SK-N-SH treated with all-trans-retinoic acid at 6 μM for 48 hours (cell line): ENCODE measurements at places on chromosomes 13 and 19.

DNA sequence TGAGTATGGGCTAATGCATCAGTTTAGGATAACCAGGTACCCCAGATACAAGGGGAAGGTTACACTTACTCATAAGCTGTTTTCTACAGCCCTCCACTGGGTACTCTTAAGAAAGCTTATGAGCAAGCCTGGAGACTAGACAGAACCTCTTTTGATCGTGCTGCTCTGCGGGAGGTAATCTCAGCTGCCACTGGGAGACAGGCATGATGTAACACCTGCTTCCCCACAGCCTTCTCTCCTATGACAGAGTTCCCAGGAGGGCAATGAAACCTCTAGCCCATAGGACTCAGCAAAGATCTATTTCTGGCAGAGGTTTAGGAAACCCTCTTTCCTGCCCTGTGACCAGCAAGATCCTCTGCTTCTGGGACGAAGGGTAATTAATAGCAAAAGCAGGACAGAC, 65.6 kb downstream of the WASF3 start:
- ATAC-seq, result no peak

DNA sequence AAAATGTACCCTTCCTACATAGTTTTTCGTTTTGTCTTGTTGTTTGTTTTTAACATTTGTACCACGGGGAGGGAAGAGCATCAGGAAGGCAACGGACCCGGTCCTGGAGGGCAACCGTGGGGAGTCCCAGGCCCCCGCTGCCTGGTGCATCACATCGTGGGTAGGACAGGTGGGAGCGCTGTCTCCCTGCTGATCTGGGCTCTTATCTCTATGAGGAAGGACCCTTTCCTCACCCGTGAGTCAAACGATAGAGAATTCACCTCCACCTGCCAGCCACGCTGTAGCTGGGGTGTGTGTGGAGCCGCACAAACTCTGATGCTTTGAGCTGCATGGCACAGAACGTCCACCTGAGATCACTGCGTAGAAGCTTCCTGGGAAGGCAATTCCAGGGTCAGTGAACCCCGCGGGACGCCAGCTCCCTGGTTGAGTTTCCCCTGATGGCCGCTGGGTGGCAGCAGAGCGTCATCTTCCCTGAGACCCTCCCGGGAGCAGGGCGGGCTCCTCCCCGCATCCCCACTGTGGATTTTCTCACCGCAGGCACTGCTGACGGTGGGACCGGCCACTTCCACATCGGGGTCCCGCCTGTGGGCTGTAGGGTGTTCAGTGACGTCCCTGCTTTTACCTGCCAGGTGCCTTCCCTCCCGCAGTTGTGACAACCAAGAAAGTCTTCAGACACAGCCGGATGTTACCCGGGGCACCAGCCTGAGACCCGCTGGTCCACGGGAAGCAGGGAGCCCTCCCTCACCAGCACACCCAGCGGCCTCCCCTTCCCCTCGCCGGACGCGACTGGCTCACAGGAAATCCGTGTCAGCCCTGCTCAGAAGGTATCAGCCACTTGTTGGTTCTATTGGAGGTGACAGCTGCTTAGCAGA, 54.7 kb downstream of the ZNF787 start:
- peak; percentile 95 for ATAC-seq

GRCh38 chr13:83633746-83634145, 248.5 kb downstream of the SLITRK1 start:
- no peak; the same call in 2 of the 3 replicates for ATAC-seq

GRCh38 chr13:99418843-99419140, 82.5 kb upstream of the TM9SF2 start:
- ATAC-seq, result no peak

GRCh38 chr13:100980171-100980570, 305.6 kb upstream of the TMTC4 start:
- no peak for ATAC-seq

DNA sequence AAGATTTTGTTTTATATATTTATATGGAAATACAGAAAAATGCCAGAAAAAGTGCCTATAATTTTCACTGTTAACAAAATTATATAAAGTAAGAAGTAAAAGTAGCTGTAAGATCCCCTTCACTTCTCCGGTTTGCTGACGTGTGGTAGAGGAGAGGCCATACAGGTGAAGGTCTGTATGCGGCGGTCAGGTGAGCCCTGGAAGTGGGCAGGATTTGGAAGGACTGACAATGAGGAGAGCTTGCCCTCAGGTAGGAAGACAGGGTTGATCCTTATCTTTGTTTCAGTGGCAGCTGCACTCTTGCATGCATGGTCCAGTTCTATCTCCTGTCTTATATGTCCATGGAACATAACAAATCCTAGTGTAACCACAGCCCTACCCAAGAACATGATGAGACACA, 16.9 kb upstream of the TFDP1 start:
- ATAC-seq, result no peak

GRCh38 chr19:33488826-33489225, 32.8 kb downstream of the PEPD start:
- ATAC-seq, result no peak

GRCh38 chr13:50448535-50448998, 394.9 kb downstream of the DLEU7 start:
- ATAC-seq, result no peak

GRCh38 chr13:20558982-20559381, 8.0 kb upstream of the IFT88 start:
- no peak for ATAC-seq

- ATAC-seq, result no peak
These were observed 18.8 kb upstream of the MED4 start for GRCh38 chr13:48113756-48114130.
